ENCODE measurements at places on chromosomes 16 and 17.

- peak; percentile 75 for DNase-seq
These were observed 46.7 kb downstream of the WNT3 start for GRCh38 chr17:46771561-46772474.

GRCh38 chr16:3364774-3365427 is 9.2 kb downstream of the OR2C1 start:
- peak; percentile 92 for DNase-seq

- DNase-seq: peak; percentile 50
These were observed 1.8 kb downstream of the LCAT start for GRCh38 chr16:67942200-67942509.

DNA sequence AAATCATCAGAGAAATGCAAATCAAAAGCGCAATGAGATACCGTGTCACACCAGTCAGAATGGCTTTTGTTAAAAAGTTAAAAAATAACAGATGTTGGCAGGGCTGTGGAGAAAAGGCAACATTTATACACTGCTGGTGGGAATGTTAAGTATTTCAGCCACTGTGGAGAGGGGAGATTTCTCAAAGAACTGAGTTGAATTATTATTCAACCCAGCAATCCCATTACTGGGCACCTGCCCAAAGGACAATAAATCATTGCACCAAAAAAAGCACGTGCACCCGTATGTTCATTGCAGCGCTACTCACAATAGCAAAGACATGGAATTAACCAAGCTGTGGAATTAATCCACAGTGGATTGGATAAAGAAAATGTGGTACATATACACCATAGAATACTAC is 204.7 kb downstream of the HS3ST4 start:
- no peak for DNase-seq

GRCh38 chr17:30308406-30308805 is 16.7 kb upstream of the BLMH start:
- no peak for DNase-seq

DNA sequence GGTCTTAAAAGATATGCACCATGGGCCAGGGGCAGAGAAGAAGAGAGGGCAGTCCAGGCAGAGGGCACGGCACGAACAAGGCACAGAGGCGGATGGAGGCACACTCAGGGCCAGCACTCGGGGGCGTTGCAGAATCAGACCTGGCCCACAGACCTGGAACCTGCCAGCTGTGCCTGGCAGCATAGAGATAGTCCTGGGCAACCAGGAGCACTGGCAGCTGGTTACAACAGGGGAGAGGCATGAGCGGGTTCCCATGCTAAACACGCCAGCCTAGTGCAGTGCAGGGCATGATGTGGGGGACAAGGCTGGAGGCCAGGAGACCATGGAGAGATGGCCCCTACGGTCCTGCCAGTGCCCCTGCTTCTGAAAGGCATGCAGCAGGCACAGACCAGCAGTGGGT is 56.9 kb upstream of the RBFOX3 start:
- no peak for DNase-seq

DNA sequence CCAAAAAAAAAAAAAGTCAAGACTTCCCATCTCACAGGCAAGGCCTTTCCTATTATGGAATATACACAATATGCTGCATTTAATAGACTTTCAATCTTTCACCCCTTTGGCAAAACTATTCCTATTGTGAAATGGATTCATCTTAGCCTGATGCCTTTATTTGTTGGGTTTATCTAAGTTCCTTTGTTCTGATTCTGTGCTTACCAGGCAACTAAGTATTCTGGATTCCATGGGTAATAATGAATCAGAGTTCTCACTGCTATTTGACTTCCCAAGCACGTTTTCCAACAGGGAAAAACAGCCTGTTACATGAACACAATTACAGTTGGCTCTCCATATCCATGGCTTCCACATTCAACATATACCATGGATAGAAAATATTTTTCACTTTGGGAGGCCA is 135.5 kb downstream of the MYO1D start:
- DNase-seq: no peak

DNA sequence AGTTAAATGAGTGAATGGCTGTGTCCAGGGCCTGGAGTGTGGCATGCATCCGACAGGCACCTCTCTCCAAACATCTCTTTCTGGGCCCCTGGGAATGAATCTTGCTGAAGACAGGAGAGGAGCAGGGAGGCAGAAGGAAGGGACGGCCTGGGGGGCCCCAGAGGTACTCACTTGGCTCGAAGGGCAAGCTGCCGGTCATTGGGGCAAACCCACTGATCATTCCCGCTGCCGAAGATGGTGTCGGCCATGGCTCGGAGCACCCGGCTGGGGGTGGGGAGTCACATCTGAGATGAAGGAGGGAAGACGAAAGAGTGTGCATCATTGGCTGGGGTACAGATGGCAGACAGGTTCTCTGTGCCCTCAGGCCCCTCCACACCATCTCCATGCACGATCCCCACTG is 25.3 kb downstream of the RPH3AL start:
- DNase-seq: no peak

- peak; percentile 74 for DNase-seq
These were observed 8.5 kb upstream of the ZC3H18 start for GRCh38 chr16:88561485-88562359.

DNA sequence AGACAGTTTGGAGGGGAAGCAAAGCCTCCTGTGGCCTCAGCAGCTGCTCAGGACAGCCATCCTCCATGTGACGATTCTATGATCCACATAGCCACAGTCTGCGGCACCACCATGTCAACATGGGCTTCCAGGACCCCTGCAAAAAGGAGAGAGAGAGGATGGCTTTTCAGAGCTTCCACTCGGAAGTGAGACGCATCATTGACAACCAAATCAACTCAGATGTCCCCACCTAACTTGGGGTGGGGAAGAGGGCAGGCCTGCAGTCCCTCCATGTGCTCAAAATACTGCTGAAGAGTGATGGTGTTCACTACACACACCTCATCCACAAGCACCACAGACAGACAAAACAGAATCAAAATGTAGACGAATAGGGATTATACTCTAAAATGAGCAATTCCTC is 5.9 kb upstream of the METTL16 start:
- no peak for DNase-seq

DNA sequence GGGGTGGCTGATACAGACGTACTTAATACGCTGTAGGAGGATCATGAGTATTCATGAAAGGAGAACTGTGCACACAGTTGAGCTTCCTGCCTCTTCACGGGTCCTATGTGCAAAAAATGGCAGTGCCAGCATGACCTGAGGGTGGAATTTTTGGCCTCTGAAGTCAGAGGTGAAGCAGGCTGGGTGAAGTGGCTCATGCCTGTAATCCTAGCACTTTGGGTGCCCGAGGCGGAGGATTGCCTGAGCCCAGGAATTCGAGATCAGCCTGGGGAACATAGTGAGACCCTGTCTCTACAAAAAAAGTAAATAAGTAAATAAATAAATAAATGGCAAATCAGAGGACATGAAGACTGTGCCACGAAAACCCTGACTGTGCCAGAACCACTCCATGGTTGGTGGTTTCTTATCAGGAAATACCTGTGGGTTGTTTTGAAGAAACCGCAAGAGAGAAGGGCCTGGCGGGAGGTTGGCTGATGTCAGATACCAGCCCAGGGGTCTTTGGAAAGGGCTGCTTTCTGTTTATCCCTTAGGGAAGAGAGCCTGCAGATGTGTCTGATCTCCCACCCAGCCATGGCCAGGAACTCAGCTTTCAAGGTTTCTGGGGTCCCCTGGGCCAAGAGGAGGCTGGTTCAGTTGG is 3.4 kb downstream of the ASPSCR1 start:
- DNase-seq: no peak

DNA sequence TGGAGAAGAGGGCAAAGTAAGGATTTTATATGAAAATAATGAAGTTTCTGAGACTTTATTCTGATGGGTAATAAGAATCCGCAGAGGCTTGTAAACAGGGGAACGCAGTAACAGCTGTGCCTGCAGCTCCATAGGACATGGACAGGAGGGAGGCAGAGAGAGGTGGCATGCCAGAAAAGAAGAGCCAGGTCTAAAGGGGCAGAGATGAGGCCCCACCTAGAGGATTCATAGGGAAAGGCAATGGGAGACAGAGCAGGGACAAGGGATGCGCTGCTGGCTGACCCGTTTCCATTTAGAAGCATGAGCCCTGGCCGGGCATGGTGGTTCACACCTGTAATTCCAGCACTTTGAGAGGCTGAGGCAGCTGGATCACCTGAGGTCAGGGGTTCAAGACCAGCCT is 340.3 kb upstream of the CDH5 start:
- no peak for DNase-seq
